Activated naive CD4-positive, alpha-beta T cell (primary cell): ENCODE measurements at places on chromosomes 7 and 10.
A peak's percentile ranks its signal among the peaks of the same experiment; 100 is the strongest.

GRCh38 chr10:77071001-77071511, 566.6 kb downstream of the KCNMA1 start:
- DNase-seq, result no peak

DNA sequence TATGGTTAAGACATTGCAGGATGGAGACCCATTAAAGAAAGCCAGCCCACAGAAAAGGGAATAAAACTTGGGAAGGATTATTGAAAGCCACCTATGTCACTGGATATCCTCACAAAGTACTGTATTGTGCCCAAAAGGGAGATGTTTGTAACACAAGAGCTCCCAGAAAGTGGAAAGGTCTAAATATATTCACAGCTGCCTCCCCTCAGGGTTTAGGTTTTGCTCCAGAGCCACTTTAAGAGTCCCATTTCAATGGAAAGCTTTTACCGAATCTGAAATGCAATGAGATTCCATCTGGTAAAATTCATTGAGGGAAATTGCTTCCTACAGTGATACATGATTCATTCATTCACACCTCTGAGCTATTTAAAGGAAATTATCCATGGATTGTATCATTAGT, 176.4 kb downstream of the XPNPEP1 start:
- no peak for DNase-seq

- peak; percentile 6 for DNase-seq
Observed at GRCh38 chr7:134865001-134865845, 85.8 kb downstream of the CALD1 start.

DNA sequence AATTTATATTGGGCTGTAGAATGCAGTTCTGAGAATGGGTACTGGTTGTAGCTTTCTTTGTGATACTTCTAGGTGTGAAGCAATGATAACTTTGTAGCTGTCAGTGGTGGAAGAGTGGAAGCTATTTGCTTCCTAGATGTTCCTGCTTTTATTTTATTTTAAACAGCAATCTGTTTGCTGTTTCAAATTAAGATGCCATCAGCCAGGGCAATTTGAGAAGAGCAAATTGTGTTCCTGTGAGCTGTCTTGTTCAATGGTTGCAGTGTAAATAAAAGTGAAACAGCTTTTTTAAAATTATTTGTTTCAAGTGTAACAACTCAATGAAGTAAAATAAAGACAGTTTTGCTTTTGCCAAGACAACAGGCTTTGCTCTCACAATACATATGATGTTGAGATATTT, 150.8 kb upstream of the TMEM229A start:
- no peak for DNase-seq

DNA sequence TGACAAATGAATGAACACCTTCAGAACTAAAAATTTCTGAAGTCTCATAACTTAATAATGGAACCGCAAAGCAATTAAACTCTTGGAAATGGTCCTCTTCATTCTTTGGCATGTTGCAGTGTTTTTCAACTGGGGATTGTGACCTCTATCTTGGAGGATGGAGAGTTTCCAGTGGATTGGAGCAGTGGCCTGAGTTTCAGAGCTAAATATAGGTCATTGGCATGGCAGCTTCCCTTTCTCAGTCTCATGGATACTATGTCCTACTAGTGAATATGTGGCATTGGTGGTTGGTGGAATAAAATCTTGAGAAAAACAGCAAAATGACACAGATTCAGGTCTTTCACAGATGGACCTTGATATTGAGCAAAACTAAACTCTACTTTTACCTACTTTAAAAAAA, 24.1 kb upstream of the EPC1 start:
- DNase-seq, result no peak

GRCh38 chr7:116727432-116728009, 55.5 kb downstream of the MET start:
- no peak for DNase-seq

DNA sequence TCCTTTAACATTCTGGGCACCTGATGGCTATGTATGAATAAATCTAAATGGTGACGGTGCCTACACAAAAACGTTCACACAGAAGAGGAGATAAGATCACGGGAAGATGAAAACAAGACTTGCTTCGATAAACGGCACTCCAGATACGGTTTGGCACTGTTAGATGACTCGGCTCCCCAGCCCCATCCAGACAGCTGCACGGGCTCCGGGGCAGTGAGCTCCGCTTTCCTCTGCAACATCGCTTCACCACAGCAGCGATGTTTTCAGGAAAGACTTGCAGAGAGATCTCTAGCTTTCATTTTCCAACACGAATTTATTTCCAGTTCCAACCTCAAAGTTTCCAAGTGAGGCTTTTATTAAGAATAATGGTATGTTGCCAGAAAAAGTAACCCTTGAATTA, 132.1 kb downstream of the KLF6 start:
- DNase-seq, result no peak

DNA sequence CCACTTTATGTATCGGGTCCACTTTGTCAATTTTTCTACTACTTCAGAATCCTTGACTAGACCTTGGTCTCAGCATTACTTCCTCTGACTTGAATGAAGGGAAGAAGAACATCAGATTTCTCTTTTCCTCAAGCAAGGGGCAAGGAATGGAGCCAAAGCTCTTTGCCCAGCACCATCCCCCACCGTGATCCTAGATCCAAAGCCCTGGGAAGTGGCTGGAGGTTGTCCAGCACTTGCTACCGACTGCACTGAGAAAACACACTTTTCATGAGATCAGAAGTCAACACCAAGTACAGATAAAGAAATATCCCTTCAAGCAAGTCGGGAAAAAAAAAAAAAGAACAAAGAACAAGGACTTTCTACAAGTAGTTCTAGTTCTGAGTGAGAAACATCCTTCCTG, 102.1 kb upstream of the DDC start:
- no peak for DNase-seq

- no peak for DNase-seq
Observed at GRCh38 chr7:47967708-47968107, 11.7 kb downstream of the HUS1 start.

- DNase-seq, result no peak
Observed at GRCh38 chr10:122199689-122200088, 71.4 kb upstream of the BTBD16 start.

GRCh38 chr10:52111101-52111891, 202.8 kb upstream of the DKK1 start:
- DNase-seq, result no peak

DNA sequence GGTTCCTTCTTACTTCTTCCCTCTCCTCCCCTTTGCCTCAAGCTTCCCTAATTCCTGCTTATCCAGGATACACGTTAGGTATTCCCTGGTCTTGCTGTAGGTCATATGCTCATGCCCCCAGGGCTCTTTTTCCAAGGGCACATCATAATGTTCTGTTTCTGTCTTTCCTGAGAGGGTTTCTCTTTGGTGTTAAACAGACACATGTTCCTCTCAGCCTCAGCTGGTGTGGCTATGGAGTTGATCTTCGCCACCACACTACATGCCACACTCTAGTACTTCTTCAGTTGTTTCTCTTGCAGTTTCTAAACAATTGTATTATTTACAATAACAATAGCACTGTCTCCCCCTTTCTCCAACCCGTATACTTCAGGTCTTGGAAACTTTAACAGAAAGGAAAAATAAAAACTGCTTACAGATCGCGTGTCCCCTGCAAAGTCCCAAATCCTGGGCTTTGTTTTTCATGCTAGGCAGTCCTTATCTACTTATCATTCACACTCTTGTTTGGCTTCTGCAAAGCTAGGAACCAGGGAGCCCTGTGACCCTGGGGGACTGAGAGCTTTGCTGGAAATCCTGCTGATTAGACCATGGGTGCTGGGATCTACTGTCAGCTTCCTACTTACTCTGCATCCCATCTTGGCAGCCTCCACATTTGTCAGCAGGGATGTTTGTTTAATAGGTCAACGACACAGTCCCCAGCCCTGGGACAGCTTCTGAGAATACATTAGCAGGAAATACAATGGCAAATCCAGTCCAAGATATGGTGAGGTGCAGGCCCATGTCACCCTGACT, 193.9 kb upstream of the BMPER start:
- no peak for DNase-seq

GRCh38 chr7:79781716-79782115, 328.2 kb upstream of the MAGI2 start:
- no peak for DNase-seq

GRCh38 chr7:138958391-138958956, 22.7 kb downstream of the KIAA1549 start:
- DNase-seq, result no peak

DNA sequence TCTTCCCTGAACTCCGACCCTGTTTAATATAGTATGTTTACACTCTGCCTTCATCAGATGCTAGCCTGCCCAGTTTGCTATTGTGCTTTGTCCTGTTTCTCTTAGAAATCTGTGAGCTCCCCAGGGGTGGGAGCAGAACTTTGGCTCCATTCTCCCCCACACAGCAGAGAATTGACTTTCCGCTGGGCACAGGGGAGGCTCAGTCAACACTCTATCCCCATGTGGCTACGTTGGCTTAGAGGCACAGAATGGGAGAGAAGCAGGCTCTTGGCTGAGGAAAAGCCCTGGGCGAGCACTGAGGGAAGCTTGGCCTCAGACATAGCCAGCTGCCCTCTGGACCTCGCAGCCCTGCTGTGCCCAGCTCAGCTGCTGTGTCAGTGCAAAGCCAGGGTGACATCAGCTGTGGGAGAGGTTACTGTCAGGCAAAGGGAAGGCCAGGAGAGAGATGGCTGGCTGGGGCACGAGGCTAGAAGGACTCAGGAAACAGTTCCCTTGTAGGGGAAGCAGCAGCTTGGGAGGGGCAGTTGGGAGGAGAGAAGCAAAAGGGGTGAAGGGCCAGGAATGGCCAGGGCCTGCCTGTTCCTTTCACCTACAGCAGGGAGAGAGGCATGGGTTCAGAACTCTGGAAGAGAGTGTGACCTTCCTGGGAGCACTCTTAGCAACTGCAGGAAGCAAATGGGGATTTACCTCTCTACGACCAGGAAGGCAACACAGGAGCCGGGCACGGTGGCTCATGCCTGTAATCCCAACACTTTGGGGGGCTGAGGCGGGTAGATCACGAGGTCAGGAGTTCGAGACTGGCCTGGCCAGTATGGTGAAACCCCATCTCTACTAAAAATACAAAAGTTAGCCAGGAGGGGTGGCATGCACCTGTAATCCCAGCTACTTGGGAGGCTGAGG, 5.8 kb upstream of the SCD start:
- DNase-seq, result no peak

- no peak for DNase-seq
Observed at GRCh38 chr7:435630-436366, 83.8 kb downstream of the PDGFA start.

- no peak for DNase-seq
Observed at GRCh38 chr7:106640368-106641141, 20.4 kb downstream of the CCDC71L start.

DNA sequence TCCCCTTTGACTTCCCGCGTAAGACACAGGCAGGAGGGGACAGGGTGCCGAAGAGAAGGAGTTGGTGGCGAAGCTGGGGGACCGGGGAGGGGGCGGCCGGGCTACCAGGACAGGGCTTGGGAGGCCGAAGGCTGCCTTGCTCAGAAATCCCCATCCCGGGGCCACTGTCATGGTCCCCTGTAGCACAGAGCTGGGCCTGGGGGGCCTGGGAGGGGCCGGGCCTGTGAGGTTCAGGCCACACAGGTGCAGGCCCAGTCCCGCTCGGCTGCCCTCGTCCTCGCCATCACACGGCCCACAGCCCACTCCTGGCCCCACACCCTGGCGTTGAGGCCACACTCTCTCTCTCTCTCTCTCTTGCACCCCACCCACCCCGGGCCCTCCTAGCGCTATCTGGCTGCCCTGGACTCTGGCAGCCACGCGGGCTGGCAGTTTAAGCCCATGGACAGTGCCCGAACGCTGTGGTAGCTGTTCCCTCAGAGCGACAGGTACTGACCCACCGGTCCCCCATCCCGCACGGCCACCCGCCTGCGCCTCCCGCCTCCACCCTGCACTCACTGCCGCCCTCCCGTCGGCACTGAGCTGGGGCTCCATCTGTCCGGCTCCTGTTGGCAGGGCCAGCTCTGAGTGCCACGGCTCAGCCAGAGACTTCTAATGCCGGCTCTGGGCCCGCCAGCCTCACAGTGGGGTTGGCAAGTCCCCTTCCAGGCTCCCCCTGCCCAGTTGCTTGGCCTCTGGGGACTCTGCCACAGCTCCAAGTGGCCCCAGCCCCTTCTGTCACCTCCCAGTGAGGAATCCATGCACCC, 28.0 kb downstream of the TTYH3 start:
- DNase-seq, result no peak

GRCh38 chr7:37186753-37187152, 261.9 kb downstream of the ELMO1 start:
- no peak for DNase-seq

GRCh38 chr7:149007611-149008010, 20.7 kb downstream of the PDIA4 start:
- DNase-seq, result no peak

- no peak for DNase-seq
Observed at GRCh38 chr7:2482725-2483451, 6.7 kb upstream of the GRIFIN start.

DNA sequence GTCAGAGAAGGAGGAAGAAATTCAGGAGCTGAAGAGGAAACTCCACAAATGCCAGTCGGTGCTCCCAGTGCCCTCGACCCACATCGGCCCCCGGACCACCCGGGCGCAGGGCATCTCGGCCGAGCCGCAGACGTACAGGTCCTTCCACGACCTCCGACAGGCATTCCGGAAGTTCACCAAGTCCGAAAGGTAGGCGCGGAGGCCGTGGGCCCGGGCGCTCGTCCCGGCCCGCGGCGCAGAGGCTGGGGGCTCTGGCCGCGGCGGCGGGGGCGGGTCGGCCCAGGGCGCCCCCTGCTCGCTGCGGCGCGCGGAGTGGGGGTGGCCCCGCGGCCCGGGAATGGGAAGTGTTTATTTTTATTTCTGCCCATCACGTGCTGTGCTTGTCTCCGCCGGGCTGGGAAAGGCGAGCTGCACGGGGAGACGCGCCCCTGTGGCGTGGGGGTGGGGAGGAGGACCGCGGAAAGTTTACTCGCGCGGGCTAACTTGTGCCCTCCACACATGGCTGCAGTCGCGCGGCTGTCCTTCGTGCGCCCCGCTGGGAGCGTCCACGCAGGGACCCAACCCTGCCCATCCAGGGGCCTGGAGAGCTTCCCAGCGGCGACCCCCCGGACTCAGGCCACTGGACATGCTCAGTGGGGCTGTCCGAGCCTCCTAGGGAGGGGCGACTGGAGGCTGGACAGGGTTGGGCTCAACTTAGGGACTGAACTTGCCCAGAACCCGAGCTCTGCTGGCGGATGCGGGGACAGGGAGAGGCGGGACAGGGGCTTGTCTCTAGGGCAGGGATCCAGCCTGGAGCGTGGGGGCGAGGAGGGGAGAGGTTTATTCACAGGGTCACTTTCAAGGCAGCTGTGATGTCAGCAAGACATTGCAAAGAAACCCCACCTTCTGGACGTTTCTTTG, 82.6 kb upstream of the PRKG1 start:
- no peak for DNase-seq

- DNase-seq, result no peak
Observed at GRCh38 chr7:143331179-143331801, 15.4 kb downstream of the CLCN1 start.

DNA sequence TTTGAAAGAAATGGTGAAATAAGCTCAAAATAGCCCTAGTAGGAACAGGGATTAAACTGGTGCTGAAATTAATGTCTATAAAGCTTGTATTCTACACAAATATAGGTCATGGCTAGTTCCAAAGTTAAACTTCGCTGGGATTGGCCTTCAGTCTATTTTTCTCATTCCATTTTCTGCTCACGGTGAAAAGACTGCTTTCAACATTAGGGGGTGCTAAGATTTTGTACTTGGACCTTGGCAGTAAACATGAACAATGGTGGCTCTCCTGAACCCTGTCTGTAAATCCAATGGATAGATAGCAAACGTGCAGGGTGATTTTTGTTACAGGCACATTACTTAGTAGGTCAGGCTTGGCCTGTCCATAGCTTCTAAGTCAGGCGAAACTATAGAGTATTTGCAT, 36.0 kb upstream of the RSU1 start:
- no peak for DNase-seq
